Gastrocnemius medialis (tissue), 4 donors: ENCODE measurements at places on chromosomes 13 and 19. TPM values are rescaled to one million over a fixed set of nuclear protein-coding genes. Genes with fewer than 3 reads are reported as not detected.

The RHPN2 gene
- 0.70 TPM for total RNA-seq

The PROSER1 gene
- total RNA-seq = 8.8 TPM

The ZNF429 gene
- 7.4 TPM for total RNA-seq

- H3K36me3 ChIP-seq = no peaks in the 10 kb centered on the region
- no peaks in the 10 kb centered on the region for H3K27me3 ChIP-seq
- H3K4me3 ChIP-seq = no peak overlapping the region
- no peak for DNase-seq
- H3K27ac ChIP-seq = no peak overlapping the region
Measured at GRCh38 chr13:44044547-44045179, 165.0 kb downstream of the LACC1 start.

GRCh38 chr19:16160943-16161560 is 12.3 kb downstream of the CIB3 start:
- H3K27ac ChIP-seq = no peak overlapping the region
- H3K36me3 ChIP-seq = no peaks in the 10 kb centered on the region
- H3K27me3 ChIP-seq = no peaks in the 10 kb centered on the region
- no peaks in the 10 kb centered on the region for H3K4me1 ChIP-seq
- no peak overlapping the region for H3K4me3 ChIP-seq

DNA sequence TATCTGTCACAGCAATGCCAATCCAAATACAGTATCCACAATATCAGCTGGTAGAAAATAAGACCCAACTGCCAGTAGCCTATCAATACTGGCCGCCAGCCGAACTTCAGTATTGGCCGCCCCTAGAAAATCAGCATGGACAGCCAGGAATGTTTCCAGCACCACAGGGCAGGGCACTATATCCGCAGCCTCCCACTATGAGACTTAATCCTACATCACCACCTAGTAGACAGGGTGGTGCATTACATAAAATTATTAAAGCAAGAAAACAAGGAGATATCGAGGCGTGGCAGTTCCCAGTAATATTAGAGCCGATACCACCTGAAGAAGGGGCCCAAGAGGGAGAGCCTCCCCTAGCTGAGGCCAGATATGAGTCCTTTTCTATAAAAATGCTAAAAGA is 111.3 kb downstream of the ZNF486 start:
- no peak overlapping the region for H3K27ac ChIP-seq
- no peaks in the 10 kb centered on the region for H3K27me3 ChIP-seq
- no peaks in the 10 kb centered on the region for H3K36me3 ChIP-seq
- H3K4me1 ChIP-seq = no peaks in the 10 kb centered on the region
- H3K4me3 ChIP-seq = no peak overlapping the region
